CD4-positive, alpha-beta T cell treated with Interferon gamma for 1 hour (primary cell): ENCODE measurements at places on chromosomes 5 and 9.

GRCh38 chr9:68996462-68996861, 17.5 kb downstream of the PRKACG start:
- DNase-seq, result no peak

GRCh38 chr5:119218830-119219782, 136.7 kb upstream of the TNFAIP8 start:
- DNase-seq, result no peak

- DNase-seq, result no peak
Measured at GRCh38 chr5:161305601-161306000, 240.9 kb downstream of the GABRB2 start.

DNA sequence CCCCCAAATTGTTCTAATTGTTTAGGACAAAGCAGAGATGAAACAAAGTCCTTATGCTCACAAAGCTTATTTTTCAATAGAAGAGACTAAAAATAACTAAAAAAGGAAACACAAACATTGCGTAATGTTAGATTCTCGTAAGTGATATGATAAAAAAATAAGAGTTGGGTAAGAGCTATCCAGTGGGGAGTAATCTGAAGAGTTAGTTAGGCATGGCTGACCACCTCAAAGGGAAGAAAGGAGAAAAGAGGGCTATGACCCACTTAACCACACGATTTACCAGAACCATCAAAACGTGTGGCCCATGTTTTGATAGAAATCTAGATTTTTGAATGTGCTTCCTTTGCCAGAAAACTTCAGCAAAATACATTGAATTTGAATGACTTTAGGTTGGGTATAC, 1296.8 kb upstream of the NUDT12 start:
- no peak for DNase-seq

- no peak for DNase-seq
Measured at GRCh38 chr5:62112689-62113228, 193.2 kb upstream of the KIF2A start.

DNA sequence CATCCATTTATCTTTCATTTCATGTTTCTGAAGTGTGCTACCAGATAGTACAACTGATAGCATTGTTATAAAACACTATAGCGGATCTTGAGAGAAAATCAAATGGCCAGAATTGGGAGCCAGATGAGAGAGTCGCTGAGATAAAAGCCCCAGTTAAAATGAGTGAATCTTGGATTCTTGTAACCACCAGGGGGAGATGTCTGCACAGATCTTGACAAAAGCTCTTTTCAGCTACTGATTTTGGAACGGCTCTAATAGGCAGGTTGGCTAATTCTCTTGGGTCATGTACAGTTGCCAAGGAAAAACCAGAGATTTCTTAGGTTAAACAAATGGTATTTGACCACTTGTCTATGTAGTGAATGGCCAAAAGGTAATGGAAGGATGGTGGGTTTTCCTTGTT, 21.7 kb downstream of the F2RL2 start:
- no peak for DNase-seq

- DNase-seq, result no peak
Measured at GRCh38 chr9:90105773-90106172, 501.0 kb downstream of the GADD45G start.

DNA sequence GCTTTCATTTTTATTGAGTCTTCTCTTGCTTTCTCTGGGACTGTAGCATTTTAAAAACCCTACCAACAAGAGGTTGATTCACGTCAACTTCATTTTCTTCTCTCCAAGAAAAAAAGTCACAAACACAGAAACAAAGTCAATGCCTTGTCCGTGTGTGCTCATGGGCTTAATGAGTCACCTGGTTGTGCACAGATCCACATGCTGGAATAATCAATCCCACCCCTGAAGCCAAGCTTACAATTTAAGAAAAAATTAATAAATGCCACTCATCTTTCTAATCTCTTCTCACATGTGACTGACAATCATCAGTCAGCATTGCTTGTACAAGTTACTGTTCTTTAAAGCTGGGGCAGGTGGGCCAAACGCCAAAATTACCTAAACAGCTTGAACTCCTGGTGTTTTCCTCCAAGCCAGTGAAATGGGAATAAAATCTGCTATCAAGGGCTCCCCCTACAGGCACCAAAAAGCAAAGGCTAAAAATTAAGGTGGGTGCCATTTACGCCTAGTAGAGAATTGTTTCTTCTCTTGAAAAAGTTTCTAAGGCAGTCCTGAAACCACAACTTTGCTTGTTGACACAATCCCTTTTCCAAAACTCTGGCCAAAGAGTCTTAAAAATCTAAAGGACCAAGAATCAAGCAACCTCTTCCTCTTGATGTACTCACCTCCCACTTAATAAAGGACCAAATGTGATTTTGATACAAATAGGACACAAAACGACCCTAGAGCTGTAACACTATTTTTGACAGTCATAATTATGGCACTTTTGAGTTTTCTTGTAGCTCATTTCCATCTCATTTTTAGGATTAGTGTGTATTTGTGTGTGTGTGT, 21.3 kb downstream of the TRMO start:
- peak; percentile 9 for DNase-seq

- no peak for DNase-seq
Measured at GRCh38 chr5:56791396-56791795, 24.0 kb upstream of the MAP3K1 start.

DNA sequence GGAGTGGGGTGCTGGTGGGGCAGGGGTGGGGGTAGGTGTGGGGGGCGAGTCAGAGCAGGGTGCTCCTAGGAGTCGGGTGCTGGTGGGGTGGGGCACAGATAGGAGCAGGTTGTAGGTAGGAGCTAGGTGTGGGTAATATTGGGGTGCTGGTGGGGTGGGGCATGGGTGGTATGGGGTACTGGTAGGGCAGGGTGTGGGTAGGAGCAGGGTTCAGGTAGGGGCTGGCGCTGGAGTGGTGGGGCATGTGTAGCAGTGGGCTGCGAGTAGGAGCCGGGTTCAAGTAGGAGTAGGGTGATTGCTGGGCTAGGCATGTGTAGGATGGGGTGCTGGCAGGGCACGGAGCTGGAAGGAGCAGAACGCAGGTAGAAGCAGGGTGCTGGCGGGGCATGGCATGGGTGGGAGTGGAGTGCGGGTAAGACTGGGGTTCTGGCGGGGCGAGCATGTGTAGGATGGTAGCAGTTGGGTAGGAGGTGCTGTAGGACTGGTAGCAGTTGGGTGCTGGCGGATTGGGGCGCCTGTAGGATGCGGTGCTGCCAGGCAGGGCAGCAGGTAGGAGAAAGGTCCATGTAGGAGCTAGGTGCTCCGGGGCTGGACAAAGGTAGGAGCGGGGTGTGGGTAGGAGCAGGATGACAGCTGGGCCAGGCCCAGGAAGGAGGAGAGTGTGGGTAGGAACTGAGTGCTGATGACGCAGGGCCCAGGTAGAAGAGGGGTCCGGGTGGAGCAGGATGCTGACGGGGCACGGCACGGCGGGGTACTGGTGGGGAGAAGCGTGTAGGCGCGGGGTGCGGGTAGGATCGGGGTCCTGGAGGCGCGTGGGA, 105.5 kb upstream of the SIMC1 start:
- DNase-seq, result no peak
